ENCODE measurements at places on chromosomes 3 and 15. TPM values are rescaled to one million over a fixed set of nuclear protein-coding genes. Genes with fewer than 3 reads are reported as not detected.

- no peak overlapping the region for H3K4me3 ChIP-seq
- peaks cover 52% of the 10 kb centered on the region for H3K36me3 ChIP-seq
Observed at GRCh38 chr3:97957617-97958311, 14.5 kb downstream of the RIOX2 start.

GRCh38 chr15:62745621-62746225 is 296.8 kb upstream of the TPM1 start:
- no peak overlapping the region for H3K4me3 ChIP-seq
- H3K27me3 ChIP-seq: no peaks in the 10 kb centered on the region
- H3K4me1 ChIP-seq: peaks cover 13% of the 10 kb centered on the region
- H3K27ac ChIP-seq: no peak overlapping the region

DNA sequence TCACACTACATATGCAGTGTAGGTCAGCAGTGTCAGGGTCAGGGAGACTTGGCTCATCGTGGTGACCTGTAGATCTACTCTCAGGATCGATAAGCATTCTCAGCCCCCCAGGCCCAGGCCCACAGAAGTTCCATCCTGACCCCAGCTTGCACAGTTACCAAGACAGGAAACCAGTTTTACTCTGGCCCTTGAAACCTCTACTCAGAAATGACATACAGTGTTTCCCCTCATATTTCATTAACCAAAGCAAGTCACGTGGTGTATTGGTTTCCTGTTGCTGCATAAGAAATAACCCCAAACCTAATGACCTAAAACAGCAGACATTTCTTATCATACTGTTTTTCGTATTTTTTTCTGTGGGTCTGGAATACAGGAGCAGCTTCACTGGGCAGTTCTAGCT is 242.2 kb downstream of the SLCO3A1 start:
- H3K4me1 ChIP-seq: no peaks in the 10 kb centered on the region
- DNase-seq: no peak
- no peak overlapping the region for H3K27ac ChIP-seq
- no peaks in the 10 kb centered on the region for H3K27me3 ChIP-seq
- no peak overlapping the region for H3K4me3 ChIP-seq

- no peaks in the 10 kb centered on the region for H3K27me3 ChIP-seq
- no peak for DNase-seq
- no peak overlapping the region for H3K27ac ChIP-seq
- H3K36me3 ChIP-seq: no peaks in the 10 kb centered on the region
Observed at GRCh38 chr3:38167591-38167990, 2.3 kb downstream of the OXSR1 start.

GRCh38 chr15:23566651-23567050 is 1.2 kb downstream of the MKRN3 start:
- peak overlapping the region; percentile 85 for H3K4me3 ChIP-seq
- H3K36me3 ChIP-seq: peaks cover 4% of the 10 kb centered on the region
- peaks cover 28% of the 10 kb centered on the region for H3K4me1 ChIP-seq
- H3K27ac ChIP-seq: peak overlapping the region; percentile 98
- H3K27me3 ChIP-seq: no peaks in the 10 kb centered on the region

DNA sequence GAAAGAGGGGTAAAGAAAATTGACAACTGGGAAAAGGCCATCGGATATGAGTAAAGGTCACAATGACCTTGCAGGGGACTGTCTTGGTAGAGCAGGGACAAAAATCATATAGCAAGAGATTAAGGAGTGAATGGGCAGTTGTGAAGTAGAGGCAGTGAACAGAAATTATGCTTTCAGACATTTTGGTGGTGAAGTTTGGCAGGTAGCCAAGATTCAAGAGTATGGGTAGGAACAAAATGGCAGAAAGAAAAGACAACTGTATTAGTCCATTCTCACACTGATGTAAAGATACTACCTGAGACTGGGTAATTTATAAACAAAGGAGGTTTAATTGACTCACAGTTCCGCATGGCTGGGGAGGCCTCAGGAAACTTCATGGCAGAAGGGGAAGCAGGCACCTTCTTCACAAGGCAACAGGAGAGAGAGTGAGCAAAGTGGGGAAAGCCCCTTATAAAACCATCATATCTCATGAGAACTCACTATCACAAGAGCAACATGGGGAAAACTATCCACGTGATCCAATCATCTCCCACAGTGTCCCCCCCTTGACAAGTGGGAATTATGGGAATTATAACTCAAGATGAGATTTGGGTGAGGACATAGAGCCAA is 84.0 kb downstream of the CGNL1 start:
- no peaks in the 10 kb centered on the region for H3K4me1 ChIP-seq
- DNase-seq: no peak
- H3K27ac ChIP-seq: no peak overlapping the region
- H3K36me3 ChIP-seq: no peaks in the 10 kb centered on the region

- peaks cover 71% of the 10 kb centered on the region for H3K4me1 ChIP-seq
- H3K27ac ChIP-seq: peak overlapping the region; percentile 45
- no peaks in the 10 kb centered on the region for H3K36me3 ChIP-seq
- no peaks in the 10 kb centered on the region for H3K27me3 ChIP-seq
- no peak overlapping the region for H3K4me3 ChIP-seq
- DNase-seq: no peak
Observed at GRCh38 chr3:134326760-134327593, 47.3 kb downstream of the AMOTL2 start.

DNA sequence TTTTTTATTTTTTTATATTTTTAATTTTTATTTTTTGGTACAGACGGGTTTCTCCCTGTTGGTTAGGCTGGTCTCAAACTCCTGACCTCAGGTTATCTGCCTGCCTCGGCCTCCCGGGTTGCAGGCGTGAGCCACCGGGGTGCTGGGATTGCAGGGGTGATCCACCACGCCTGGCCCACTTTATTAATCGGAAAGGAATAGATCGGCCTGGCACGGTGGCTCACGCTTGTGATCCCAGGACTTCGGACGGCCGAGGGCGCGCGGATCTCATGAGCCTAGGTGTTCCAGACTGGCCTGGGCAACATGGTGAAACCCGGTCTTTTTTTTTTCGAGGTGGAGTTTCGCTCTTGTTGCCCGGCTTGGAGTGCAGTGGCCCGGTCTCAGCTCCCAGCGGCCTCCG is 26.5 kb upstream of the TUBGCP5 start:
- no peaks in the 10 kb centered on the region for H3K27me3 ChIP-seq
- H3K36me3 ChIP-seq: no peaks in the 10 kb centered on the region
- no peaks in the 10 kb centered on the region for H3K4me1 ChIP-seq
- no peak overlapping the region for H3K4me3 ChIP-seq
- no peak for DNase-seq

GRCh38 chr3:32910954-32911353 is 40.5 kb upstream of the CCR4 start:
- no peak overlapping the region for H3K27ac ChIP-seq
- H3K4me1 ChIP-seq: no peaks in the 10 kb centered on the region
- no peak for DNase-seq
- no peak overlapping the region for H3K4me3 ChIP-seq
- no peaks in the 10 kb centered on the region for H3K27me3 ChIP-seq
- no peaks in the 10 kb centered on the region for H3K36me3 ChIP-seq

GRCh38 chr15:22228101-22228762 is 147.9 kb downstream of the OR4M2 start:
- no peaks in the 10 kb centered on the region for H3K36me3 ChIP-seq
- no peaks in the 10 kb centered on the region for H3K4me1 ChIP-seq
- DNase-seq: no peak
- H3K27ac ChIP-seq: no peak overlapping the region

DNA sequence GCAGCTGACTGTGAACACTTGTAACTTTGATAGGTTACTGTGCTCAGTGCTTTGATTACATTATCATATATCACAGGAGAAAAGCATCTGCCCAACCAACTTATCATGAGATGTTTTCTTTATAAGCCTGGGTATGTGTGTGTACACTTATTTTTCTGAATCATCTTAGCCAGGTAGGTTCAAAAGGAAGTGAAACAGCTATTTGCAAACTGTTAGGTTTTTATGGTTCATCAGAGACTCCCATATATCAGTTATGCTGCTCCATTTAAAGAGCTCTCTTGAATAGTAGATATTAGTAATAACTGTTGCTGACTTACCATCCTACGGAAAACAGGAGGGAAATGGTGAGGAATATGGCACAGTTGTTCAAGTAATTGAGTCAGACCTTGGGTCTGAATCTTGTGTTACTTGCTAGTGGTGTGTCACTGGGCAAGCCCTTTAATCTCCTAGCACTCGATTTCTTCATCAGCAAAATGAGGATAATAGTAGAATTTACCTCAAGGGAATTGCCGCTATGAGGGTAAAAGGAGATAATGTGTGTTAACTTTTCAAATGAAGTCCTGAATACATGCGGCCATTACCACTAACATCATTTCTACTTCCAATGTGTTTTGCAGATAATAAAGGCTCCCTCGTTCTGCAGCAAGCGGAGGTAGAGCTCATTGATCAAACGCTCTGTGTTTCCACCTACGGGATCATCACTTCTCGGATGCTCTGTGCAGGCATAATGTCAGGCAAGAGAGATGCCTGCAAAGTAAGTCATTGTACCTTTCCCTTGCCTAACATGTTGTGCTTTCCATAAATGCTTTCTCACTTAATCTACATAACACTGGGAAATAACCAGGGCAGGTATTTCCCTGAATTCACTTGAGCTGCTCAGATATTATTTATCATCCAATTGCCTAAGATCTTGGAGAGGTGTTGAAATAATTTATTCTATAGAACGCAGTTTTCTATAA is 7.8 kb upstream of the C3orf52 start:
- no peaks in the 10 kb centered on the region for H3K36me3 ChIP-seq
- no peak overlapping the region for H3K27ac ChIP-seq
- H3K4me1 ChIP-seq: peaks cover 21% of the 10 kb centered on the region
- no peak overlapping the region for H3K4me3 ChIP-seq
- no peak for DNase-seq

DNA sequence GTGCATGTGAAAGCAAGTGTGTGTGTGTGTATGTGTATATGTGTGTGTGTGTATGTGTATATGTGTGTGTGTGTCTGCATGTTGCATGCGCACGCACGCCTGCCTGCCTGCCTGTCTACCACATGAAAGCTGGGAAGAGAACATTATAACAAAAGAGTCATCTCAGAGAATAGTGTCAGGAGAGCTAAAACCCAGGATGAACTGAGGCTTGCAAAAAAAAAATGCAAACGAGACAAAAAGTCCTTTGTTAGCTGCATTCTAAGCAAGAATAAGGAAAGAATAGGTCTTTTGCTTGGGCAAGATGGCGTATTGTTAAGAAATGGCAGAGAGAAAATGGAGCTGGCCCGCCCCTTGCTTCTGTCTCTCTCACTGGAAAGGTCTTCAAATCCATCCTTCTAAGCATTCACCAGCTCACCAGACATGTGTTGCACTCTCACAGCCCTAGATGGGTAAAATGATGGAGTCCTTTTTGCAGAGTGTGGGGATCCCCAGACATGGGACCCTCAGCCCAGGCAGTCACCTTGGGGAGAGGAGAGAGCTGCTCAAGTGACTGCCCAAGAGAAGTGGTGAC is 16.4 kb downstream of the WNT7A start:
- H3K4me3 ChIP-seq: no peak overlapping the region
- peaks cover 4% of the 10 kb centered on the region for H3K27me3 ChIP-seq
- no peaks in the 10 kb centered on the region for H3K36me3 ChIP-seq
- H3K27ac ChIP-seq: no peak overlapping the region
- no peak for DNase-seq

Gene RGMA
- 5.5 TPM for total RNA-seq

Gene STARD9
- total RNA-seq: 5.0 TPM

Gene ANKRD63
- 0.89 TPM for total RNA-seq

Gene LRRC57
- 16.6 TPM for total RNA-seq

Measured in HCT116 (cell line).